Astrocyte of the cerebellum (primary cell): ENCODE measurements at places on chromosomes 7 and 10.

GRCh38 chr10:95865814-95866466 lies 41.8 kb upstream of the CC2D2B start:
- DNase-seq: no peak

GRCh38 chr10:16890691-16891090 lies 73.5 kb upstream of the RSU1 start:
- no peak for DNase-seq

GRCh38 chr10:103710490-103710889 lies 144.9 kb downstream of the SH3PXD2A start:
- no peak for DNase-seq

DNA sequence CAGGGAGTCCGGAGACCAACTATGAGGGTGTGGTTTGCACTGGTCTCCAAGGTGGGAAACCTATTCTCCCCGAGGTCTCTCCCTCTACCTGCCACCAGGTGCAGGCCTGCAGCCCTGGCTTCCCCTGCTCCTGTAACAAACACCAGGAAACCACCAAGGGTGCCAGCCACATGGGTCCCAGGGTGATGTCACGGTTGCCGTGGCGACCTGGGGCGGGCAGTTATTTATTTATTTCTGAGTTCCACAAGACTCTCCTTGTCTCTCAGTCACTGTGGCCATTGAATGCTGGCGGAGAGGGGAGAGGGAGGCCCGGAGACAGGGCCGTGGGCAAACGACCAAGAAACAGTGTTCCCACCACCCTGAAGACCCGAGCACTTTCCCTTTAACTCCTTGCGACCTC lies 27.0 kb downstream of the MMD2 start:
- DNase-seq: no peak

DNA sequence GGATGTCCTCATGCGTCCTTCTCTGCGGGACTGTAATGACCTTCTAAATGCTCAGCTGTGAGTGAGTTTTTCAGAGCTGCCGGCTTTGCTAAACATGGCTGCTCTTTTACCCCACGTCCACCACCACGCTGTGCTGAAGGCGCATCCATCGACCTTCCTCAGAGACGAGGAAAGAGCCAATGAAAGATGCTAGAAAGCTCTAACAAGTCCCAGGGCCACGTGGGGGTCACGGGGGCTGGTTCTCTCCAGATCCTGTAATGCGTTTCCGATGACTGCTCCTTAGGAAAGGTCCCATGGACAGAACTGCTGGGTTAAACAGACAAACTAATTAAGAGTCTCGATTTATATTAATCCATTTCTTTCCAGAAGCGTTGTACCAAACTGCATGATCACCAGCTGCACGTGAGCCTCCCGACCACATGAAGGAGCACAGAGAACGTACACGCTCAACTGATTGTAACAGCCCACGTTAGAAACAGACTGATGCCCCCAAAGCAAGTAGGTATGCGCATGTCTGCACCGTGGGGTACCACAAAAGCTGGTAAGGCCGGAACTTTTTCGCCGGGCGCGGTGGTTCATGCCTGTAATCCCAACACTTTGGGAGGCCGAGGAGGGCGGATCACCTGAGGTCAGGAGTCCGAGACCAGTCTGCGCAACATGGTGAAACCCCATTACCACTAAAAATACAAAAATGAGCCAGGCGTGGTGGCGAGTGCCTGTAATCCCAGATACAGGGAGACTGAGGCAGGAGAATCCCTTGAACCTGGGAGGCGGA lies 109.6 kb downstream of the TCERG1L start:
- no peak for DNase-seq

DNA sequence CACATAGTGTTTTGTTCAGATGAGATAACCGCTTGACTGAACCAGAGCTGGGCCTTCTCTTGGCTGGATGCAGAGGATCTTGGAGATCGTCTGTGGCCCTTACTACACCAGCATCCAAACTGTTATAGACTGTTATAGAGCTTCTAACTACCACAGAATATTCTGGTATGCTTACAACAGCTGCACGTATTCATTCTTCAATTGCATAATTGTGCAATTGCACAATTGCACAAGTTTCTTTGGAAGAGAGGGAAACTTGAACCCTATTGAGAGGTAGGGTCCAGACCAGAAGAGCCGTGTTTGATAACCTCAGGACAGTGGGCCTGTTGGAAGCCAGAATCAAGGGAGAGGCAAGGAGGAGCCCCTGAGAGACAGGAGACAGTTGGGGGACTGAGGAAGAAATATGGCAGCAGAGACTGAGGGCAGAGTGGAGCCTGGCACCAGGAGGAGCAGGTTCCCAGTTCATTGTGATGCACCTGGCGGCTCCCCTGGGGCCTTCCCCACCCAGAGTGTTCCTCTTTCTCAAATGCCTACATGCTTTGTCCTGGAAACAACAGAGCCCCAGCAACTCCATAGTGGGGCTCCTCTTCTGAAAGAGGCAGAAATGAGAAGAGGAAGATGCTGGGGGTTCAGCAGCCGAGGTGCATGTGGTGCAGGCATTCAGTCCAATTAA lies 64.1 kb downstream of the PTPRZ1 start:
- no peak for DNase-seq

GRCh38 chr7:84256571-84256971 lies 62.0 kb upstream of the SEMA3A start:
- no peak for DNase-seq

DNA sequence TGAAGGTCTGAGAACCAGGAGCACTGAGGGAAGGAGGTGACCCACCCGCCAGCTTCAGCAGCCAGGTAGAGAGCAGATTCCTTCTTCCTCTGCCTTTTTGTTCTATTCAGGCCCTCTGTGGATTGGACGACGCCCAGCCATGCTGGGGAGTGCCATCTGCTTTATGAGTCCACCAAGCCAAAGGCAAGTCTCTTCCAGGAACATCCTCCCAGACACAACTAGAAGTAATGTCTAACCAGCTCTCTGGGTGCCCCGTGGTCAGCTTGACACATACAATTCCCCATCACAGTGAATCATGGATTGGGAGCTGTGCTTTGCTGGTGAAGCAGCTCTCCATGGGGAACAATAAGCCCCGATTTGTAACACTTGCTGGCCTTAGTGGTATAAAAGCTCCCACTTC lies 125.2 kb downstream of the CCDC3 start:
- no peak for DNase-seq

DNA sequence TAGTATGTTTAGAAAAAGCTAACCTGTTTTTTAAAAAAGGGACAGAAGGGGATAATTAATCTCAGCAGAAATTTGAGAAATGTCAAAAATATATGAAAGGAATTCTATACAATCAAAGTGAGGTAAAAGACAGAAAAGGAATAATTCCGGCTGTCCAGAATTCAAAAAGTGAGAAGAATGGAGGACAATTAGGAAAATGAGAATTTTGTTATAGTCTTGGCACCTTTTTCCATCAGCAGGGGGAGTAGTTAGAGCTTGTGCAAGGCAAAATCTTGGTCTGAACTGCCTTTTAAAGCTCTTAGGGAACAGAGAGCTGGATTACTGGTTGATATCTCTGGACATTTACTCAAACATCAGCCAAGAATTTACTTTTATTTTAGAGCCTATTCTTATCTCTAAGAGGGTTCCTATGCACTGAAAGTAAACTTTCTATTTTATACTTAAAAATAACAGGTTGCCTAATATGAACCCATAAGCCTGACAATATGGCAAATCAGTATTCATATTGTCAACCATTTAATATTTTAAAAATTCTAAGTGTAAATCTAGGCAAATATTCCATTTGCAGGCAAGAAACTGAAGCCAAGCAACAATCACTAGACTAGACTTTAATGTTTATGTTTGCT lies 185.6 kb downstream of the ANK3 start:
- DNase-seq: peak; percentile 19

DNA sequence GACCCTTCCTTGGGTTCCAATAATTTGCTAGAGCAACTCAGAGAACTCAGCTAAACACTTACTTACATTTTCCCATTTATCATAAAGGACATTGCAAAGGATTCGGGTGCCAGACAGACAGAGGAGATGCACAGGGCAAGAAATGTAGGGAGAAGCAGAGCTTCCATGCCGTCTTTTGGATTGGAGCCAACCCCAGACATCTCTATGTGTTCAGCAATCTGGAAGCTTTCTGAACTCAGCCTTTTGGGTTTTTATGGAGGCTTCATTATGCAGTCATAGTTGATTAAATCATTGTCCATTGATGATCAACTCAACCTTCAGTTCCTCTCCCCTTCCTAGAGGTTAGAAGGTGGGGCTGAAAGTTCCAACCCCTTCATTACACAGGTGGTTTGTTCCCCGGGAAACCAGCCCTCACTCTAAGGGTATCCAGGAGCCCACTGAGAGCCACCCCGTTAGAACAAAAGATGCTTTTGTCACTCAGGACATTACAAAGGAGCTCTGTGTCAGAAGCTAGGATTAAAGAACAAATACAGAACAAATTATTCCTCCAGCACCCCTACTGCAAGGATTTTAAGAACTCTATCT lies 211.9 kb upstream of the VSTM2A start:
- DNase-seq: no peak

DNA sequence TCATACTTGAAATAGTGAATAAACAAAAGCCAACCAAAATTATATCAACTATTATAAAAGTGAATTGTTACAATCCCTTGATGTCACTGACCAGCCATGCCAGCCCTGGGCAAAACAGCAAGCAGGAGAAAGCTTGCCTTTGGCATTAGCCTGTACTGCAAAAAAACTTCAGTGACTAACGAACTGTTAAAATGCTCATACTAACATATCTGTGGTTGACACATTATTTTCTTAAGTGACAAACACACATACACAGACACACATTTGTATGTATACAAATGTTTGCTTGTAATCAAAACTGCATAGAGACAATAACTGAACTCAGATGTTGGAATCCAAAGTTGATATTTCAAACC lies 29.5 kb downstream of the CHCHD3 start:
- DNase-seq: peak; percentile 9

GRCh38 chr10:69934768-69935167 lies 117.9 kb upstream of the MACROH2A2 start:
- DNase-seq: no peak

GRCh38 chr7:24692592-24692991 lies 64.7 kb downstream of the GSDME start:
- no peak for DNase-seq
